ENCODE measurements at places on chromosomes 6 and 20. TPM values are rescaled to one million over a fixed set of nuclear protein-coding genes. Genes with fewer than 3 reads are reported as not detected.

The SIM1 gene
- total RNA-seq = 1.1 TPM

- H3K27ac ChIP-seq = no peak overlapping the region
- no peaks in the 10 kb centered on the region for H3K36me3 ChIP-seq
- peaks cover 5% of the 10 kb centered on the region for H3K4me1 ChIP-seq
Measured at GRCh38 chr20:16209951-16210361, 363.3 kb downstream of the KIF16B start.

GRCh38 chr20:32183947-32184635 lies 23.5 kb downstream of the PLAGL2 start:
- no peaks in the 10 kb centered on the region for H3K27me3 ChIP-seq
- H3K4me1 ChIP-seq = peaks cover 5% of the 10 kb centered on the region
- H3K36me3 ChIP-seq = peaks cover 8% of the 10 kb centered on the region
- H3K4me3 ChIP-seq = no peak overlapping the region
- DNase-seq = no peak
- no peak overlapping the region for H3K27ac ChIP-seq

The NKX2-2 gene
- total RNA-seq = 5.7 TPM

DNA sequence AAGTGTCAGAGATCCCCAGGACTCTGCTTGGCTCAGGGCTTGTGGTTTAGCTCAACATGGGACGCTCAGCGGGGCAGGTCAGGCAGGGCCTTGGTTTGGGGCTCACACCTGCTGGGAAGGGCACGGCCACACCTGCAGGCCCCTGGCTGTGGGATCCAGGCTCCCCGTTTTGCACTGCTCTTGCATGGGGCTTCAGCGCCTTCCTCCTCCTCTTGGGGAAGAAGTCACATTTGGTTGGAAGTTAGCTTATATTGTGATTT lies 378.3 kb downstream of the CDH4 start:
- H3K27ac ChIP-seq = no peak overlapping the region
- DNase-seq = no peak
- no peaks in the 10 kb centered on the region for H3K4me1 ChIP-seq
- H3K27me3 ChIP-seq = peaks cover 51% of the 10 kb centered on the region

GRCh38 chr6:114055349-114055748 lies 84.4 kb upstream of the HDAC2 start:
- DNase-seq = no peak
- H3K4me1 ChIP-seq = no peaks in the 10 kb centered on the region
- no peaks in the 10 kb centered on the region for H3K27me3 ChIP-seq
- H3K27ac ChIP-seq = no peak overlapping the region

- H3K27me3 ChIP-seq = no peaks in the 10 kb centered on the region
- no peak overlapping the region for H3K27ac ChIP-seq
- DNase-seq = no peak
- no peak overlapping the region for H3K4me3 ChIP-seq
- peaks cover 15% of the 10 kb centered on the region for H3K4me1 ChIP-seq
Measured at GRCh38 chr6:90110971-90111370, 185.7 kb downstream of the BACH2 start.

DNA sequence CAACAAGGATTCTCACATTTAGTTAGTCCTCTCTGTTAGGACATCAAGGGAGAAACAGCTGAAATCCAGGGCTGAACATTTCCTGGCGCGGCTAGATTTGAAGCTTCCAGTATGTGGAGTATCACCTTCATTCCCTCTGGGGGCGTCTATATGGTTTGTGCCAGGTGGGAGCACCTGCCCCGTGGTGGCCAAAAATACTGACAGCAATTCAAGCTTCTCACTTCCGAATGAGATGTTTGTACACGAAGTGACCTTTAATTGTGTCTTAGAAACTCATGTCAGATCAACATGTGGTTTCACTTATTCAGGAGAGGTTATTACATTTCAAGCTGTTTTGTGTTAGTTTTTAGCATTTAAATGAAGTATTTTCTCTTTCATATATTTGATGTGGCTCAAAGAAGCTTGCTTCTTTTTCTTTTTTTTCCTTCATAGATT lies 67.3 kb upstream of the ZNF217 start:
- H3K4me1 ChIP-seq = peaks cover 16% of the 10 kb centered on the region
- H3K36me3 ChIP-seq = no peaks in the 10 kb centered on the region
- no peak overlapping the region for H3K4me3 ChIP-seq

DNA sequence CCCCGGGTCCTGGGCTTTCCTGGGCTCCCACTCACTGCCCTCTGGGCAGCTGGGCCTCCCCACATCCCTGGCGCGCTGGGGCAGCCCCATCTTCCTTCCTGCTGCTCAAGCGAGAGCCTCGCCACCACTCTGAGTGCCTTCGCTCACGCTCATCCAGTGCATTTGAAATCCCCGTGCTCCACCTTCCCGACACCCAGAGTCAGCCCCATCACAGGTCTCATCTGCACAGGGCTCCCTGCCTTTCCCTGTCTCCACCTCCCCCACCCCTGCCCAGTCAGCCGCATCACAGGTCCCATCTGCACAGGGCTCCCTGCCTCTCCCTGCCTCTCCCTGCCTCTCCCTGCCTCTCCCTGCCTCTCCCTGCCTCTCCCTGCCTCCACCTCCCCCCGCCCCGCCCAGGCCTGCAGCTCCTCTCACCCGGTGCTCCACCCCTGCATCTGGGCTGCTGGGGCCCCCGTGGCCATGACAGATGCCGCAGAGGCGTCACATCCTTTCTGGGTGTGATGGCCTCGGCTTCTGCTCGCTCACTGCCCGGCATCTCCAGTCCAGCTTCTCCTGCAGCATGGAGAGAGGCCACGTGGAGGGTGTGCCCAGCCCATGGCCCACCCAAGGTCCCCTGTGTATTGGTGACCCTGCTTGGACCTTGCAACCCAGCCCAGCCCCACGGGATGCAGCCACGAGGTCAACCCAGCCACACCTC lies 9.0 kb upstream of the BHLHE23 start:
- H3K4me1 ChIP-seq = peaks cover 21% of the 10 kb centered on the region
- peaks cover 93% of the 10 kb centered on the region for H3K27me3 ChIP-seq
- no peaks in the 10 kb centered on the region for H3K36me3 ChIP-seq
- DNase-seq = no peak
- H3K4me3 ChIP-seq = no peak overlapping the region
- H3K27ac ChIP-seq = no peak overlapping the region

The SALL4 gene
- 0.79 TPM for total RNA-seq

- no peak overlapping the region for H3K27ac ChIP-seq
- no peaks in the 10 kb centered on the region for H3K27me3 ChIP-seq
- H3K4me1 ChIP-seq = peaks cover 6% of the 10 kb centered on the region
Measured at GRCh38 chr6:91141346-91141745, 554.5 kb upstream of the MAP3K7 start.

DNA sequence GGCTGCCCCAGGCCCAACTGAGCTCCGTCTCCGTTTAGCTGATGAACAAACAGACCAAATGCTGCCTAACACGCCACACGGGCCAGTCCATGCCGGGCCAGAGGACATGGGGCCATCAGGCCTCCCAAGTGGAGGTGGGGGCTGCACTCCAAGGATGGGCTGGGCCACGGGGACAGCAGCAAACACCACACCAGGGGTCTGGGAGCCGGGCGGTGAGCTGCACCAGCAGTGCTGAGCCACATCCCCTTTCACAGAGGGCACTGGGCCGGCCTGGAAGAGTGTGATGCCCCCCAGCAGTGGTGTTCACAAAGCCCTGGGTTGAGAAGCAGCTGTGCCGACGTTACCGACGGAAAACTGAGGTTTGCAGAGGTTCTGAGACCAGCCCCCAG lies 2.7 kb downstream of the KCNQ2 start:
- H3K4me1 ChIP-seq = no peaks in the 10 kb centered on the region
- no peak overlapping the region for H3K4me3 ChIP-seq
- H3K27ac ChIP-seq = no peak overlapping the region
- no peak for DNase-seq
- peaks cover 92% of the 10 kb centered on the region for H3K27me3 ChIP-seq
